ENCODE measurements at places on chromosomes 5 and 9. TPM values are rescaled to one million over a fixed set of nuclear protein-coding genes. Genes with fewer than 3 reads are reported as not detected.

DNA sequence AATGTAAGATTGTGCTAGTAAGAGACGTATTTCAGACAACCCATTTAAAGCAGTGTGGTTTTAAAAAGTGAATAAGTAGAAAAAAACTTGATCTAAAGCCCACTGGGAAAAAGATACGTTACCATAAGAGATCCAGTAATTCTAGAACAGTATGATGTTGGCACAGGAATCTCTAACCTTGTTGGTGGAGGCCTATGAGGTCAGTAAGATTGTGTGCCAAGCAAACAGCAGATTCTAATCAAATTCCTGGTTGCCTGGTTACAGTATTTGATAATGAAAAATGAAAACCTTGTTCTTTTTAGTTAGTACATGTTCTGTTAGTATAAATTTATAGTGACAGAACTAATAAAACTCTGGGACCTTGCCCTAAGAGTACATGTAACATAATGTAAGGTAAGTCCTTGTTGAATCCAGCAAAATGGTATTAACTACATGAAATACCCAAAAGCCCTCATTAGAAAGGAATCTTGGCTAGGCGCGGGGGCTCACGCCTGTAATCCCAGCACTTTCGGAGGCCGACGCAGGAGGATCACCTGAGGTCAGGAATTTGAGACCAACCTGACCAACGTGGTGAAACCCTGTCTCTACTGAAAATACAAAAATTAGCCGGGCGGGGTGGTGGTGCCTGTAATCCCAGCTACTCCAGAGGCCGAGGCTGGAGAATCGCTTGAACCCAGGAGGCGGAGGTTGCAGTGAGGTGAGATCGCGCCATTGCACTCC is 33.2 kb upstream of the DMXL1 start:
- no peak for DNase-seq

Gene ANKH
- 26.1 TPM for total RNA-seq

DNA sequence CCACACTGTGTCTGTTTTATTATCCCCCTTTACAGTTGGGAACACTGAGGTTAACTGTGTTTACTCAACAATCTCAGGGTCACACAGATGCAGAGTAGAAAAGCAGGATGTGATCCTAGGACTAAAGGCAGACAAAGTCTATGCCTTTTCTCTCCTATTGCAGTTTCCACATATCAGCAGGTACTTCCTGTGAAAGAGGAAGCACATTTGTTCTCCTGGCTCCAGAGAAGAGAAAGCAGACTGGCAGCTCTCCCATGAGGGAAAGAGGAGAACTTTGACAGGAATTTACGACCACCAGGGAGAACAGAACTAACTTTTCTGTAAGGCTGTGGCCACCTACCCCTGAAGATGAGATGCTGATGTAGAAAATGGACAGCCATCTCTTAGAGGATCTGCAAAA is 84.2 kb upstream of the TNC start:
- DNase-seq: no peak

GRCh38 chr5:103224118-103224893 is 34.3 kb upstream of the MACIR start:
- DNase-seq: peak; percentile 22

DNA sequence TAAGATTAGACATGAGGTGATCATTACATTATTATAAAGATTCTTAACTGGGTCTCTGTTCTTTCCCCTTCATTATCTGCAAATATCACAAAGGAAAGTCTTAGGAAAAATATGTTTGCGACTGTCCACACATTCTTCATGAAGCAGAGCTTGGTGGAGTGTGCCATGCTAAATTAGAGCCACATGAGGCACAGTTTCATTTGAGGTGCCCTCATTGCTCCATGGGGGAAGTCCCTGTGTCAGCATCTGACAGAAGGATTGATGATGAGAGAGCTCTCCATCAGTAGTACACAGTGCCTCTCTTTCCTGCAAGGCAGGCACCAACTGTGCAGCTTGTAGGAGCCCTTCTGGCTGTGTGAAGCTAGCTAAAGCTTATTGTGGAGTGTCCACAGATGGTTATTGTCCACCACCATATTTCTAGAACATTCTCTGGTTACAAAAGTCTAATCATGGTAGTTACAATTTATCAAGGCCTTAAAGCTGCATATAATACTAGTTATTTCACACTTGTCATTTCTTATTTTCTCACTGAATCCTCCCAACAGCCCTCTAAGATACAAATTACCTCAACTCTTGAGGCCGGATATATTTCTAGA is 63.9 kb downstream of the C9orf152 start:
- DNase-seq: no peak

Gene LPAR1
- 29.2 TPM for total RNA-seq

Gene IFNA2
- total RNA-seq: not detected

Gene PTPN3
- total RNA-seq: 17.8 TPM

Gene ZFP2
- 3.6 TPM for total RNA-seq

DNA sequence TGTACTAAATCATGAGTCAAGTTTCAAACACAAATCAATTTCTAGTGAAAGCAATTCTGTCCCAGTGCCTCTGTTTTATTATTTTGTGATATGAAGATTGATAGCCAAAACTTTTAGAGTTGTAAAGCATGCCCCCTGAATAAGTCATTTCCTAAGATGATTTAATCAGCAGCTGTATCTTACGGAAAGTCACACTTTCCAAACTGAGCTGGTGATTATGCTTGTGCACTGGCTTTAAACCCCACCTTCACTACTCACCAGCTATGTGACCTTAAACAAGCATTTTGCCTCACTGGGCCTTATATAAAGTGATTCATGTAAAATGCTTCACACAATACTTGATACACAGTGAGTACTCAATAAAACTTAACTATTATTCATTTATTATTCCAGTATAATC is 78.1 kb downstream of the EDIL3 start:
- DNase-seq: no peak

DNA sequence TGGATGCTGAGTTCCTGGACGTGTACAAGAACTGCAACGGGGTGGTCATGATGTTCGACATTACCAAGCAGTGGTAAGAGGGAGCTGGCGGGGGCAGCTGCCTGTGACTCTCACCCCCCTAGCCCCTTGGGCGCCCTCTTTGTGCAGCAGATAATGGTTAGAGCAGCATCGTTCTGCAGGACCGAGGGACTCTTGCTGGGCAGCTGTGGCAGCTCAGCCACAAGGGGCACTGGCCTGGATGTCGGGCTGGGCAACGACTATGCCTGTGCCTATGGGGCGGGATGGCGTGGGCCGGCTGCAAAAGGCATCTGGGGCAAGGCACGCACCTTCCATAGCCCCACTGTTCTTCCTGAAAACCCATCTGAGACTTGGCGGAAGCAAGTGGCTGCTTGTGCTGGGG is 12.9 kb upstream of the AJM1 start:
- DNase-seq: peak; percentile 8

DNA sequence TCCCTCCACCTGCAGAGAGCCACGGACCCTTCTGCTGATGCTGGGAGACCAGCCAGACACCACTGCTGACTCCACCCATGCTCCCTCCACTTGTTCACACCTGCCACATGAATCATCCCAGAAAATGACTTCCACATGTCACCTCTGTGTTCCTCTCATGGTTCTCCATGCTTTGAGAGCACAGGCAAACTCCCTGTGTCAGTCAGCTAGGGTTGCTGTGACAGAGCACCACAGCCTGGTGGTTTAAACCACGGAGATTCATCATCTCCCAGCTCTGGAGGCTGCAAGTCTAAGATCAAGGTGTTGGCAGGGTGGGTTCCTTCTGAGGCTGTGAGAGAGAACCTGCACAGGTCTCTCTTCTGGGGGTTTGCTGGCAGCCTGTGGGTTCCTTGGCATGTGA is 381.4 kb downstream of the GADD45G start:
- no peak for DNase-seq

DNA sequence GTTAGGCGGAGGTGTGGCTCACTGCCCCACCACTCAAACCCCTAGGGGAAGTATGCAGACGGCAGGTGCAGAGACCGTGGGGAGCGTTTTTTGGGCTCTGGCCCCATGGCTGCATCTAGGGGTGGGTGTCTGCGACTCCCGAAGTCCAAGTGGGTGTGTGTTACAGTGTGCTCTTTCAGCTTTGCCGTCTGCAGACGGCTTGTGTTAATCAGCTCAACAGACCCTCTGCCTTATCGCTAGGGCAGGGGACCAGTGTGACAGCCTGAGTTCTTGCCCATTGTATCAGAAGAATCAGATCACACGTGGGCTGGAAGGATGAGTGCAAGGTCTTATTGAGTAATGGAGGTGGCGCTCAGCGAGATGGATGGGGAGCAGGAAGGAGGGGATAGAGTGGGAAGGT is 162.8 kb downstream of the ENC1 start:
- DNase-seq: no peak

GRCh38 chr9:90870621-90871326 is 69.2 kb downstream of the SYK start:
- peak; percentile 34 for DNase-seq

DNA sequence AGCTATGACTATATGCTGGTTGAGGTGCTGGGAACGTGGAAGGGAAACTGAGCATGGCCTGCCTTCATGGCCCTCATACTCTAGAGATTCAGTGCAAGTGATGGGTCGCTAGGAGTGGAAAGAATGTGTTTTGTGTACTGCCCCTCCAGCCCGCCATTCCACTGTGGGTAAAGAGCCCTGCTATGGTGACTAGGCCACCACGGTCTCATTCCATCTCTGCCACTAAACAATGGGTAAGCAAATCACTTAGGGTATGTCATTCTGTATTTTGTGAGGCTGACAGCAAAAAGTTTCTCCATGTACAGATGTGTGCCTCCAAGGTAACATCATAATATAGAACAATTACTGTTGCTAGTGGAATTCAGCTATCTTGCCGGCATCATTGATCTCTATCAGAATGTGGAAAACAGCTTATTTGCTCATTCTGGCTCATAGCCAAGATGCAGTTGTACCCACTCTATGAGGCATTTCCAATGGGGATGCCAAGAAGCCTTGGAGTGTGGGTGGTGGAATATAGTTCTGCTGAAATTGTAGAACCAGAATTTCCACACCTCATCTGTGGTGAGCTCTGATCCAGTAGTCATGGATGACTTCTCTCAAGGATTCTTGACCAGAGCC is 12.5 kb downstream of the SMARCA2 start:
- DNase-seq: no peak
